ENCODE measurements at places on chromosomes 4 and X.

DNA sequence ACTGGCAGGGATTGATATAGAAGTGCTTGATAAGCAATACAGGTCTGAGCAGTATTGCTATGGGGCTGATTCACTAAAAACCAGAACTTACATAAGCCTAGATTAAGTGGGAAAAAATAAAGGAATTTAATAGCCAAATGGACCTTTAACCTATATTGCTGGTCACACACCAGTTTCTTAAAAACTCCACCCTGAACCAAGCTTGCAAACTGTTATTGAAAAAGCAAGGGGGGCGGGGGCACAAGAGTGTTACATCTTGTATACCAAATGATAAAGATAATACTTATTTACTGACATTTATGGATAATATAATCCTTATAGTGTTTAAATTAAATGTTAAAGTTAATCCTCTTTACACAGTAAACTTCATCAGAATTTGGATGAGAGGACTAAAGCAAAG is 40.3 kb upstream of the PITX2 start:
- DNase-seq: no peak

- no peak for DNase-seq
These were observed 766.6 kb downstream of the PDHA2 start for GRCh38 chr4:96606451-96606850.

DNA sequence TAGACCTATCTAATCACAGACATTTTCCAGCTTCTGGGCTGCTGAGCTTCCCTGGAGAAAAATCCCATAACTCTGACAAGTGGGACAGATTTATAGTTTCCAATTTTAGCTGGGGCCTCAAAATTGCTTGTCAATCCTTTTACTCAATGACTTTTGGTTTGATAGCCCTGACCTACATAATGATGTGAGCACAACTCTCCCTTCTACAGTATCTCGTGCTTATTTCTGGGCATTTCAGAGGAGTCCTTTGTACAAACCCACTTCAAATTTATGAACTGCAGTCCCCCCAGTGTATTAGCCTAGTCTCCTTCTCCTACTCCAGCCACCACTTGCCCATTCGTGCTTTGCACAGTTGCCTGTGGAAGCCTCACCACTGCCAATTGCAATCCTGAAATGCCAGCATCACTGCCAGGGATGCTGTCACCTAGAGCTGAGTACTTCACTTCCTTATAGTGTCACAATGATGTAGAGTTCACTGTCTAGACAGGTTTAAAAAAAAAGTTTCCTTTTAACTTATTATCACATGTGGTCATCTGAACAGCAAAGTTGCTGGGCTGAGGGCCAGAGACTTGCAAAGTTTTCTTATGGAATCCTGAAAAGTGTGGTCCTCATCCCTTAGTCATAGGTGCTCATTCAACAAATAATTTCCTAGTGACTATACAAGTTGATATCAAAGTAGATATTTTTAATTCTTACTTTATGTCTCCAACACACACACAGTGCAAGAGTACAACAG is 21.2 kb downstream of the TRAM1L1 start:
- no peak for DNase-seq

- no peak for DNase-seq
These were observed 25.0 kb upstream of the HMGB3 start for GRCh38 chrX:150958177-150958576.

GRCh38 chr4:188121530-188121929 is 12.1 kb upstream of the TRIML2 start:
- DNase-seq: no peak

DNA sequence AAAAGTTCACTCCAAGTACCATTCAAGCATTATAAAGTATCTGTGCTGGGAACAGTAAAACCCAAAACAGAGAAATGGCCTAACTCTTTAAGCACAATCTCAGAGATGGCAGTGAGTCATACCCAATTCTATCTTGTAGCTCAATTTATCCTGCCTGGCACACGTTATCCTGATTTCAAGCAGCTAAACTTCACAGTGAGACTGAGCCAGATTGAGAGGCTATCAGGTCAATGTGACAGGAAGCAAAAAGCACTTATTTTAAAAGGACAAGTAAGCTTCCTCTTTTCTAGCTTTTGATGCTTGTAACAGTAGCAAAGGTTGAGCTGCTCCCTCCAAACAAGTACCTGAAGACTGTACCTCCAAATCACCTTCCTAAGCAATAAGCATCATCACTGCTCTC is 324.9 kb downstream of the NAF1 start:
- no peak for DNase-seq

- no peak for DNase-seq
These were observed 51.5 kb downstream of the FHIP1A start for GRCh38 chr4:151460434-151460833.

GRCh38 chr4:151541389-151542071 is 132.6 kb downstream of the FHIP1A start:
- no peak for DNase-seq

DNA sequence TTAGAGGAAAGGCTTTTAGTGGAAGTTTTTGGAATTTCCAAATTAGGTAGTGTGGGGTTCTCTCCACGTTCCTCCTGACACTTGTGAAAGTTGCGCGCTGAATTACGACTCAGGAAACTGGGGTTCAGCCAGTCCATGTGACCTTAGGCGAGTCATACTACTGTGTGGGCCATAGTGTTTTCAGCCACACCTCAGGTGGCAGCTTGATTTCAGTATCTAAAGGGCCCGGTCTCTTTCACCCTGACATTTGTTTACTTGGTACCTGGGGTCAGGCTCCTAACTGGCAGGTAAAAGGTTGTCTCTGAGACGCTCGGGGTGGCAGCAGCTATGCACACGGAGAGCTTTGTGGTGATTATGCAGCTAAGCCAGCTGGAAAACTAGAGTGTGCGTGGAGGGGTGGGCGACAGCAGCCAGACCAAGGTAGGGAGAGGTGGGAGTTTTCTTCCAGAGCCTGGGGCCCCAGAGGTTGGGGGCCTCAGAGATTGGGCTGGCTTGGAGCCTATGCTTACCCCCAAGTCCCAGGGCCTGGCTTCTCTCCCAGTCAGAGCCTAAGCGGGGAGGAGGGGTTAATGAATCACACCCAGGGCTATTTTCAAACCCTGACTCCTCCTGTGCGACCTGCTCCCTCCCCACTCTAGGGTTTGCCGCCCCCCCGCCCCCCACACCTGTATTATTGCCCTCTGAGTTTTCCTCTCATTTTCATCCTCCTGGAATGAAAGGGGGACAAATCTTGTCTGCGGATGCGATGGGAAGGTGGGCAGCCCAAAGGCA is 47.2 kb downstream of the STARD8 start:
- DNase-seq: no peak

DNA sequence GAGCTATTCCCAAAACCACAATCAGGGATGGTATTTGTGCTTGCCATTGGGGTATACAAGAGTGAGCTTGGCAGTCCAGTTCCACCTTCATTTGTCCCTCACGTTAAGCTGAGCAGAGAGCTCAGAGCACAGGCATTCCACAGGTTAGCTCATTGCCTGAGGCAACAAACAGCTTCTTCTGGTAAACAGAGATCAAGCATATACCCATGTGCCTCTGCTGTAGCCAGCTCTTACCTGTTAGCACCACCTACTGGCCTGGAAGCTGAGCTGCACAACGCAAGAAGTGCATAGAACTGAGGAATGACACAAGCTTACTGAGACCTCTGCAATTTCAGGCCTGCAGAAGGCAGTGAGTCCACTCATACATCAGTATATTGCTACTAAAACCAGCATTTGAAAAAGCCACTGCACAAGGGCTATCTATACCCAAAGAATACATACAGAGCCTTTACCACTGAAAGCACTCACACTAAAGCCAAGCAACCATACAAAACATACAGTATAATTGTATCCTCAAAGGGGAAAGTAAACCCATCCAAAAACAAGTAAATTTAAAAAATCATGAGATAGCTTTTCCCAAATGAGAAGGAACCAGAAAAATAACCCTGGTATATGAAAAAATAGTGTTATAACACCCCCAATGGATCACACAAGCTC is 258.3 kb upstream of the GABRA2 start:
- no peak for DNase-seq

GRCh38 chrX:9875801-9876200 is 89.6 kb downstream of the SHROOM2 start:
- no peak for DNase-seq

GRCh38 chr4:152643153-152644035 is 36.4 kb downstream of the TMEM154 start:
- DNase-seq: no peak

- DNase-seq: no peak
These were observed 106.7 kb upstream of the MSX1 start for GRCh38 chr4:4752576-4753401.

- no peak for DNase-seq
These were observed 111.3 kb downstream of the ARHGAP10 start for GRCh38 chr4:147843162-147843561.

GRCh38 chrX:139692908-139693307 is 15.1 kb downstream of the MCF2 start:
- no peak for DNase-seq

GRCh38 chr4:179521952-179522351 is 2079.7 kb upstream of the AGA start:
- DNase-seq: no peak

DNA sequence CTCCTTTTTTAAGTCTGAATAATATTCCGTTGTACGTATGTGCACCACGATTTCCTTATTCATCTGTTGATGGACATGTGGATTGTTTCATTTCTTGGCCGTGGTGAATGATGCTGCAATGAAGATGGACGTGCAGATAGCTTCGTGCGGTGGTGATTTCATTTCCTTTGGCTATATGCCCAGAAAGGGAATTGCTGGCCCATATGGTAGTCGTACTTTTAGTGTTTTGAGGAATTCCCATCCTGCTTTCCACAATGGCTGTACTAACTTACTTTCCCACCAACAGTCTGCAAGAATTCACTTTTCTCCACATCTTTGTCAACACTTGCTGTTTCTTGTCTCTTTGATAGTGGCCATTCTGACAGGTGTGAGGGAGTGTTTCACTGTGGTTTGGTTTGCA is 12.8 kb downstream of the ZFP42 start:
- DNase-seq: no peak

- no peak for DNase-seq
These were observed 37.2 kb downstream of the ATP2B3 start for GRCh38 chrX:153554519-153555167.

GRCh38 chr4:140851032-140851636 is 94.9 kb upstream of the TBC1D9 start:
- DNase-seq: no peak

GRCh38 chr4:155822572-155822971 is 43.5 kb downstream of the ASIC5 start:
- no peak for DNase-seq

DNA sequence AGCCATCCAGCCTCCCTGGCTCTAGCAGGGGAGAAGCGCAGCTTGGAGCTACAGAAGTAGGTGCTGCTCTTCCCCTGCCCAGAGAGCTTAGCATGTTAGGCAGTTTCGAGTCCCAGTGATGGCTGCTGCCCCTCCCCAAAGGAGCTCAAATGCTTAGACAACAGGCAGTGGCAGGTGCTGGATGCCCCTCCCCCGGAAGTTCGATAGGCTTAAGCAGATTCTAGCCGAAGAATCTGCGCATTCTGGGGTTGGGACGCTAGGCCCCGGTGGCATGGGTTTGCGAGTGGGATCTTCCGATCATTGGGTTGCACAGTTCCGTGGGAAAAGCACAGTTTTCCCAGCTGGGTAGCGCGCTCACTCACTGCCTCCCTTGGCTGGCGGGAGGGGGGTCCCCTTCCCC is 117.2 kb downstream of the MAPK10 start:
- DNase-seq: no peak

DNA sequence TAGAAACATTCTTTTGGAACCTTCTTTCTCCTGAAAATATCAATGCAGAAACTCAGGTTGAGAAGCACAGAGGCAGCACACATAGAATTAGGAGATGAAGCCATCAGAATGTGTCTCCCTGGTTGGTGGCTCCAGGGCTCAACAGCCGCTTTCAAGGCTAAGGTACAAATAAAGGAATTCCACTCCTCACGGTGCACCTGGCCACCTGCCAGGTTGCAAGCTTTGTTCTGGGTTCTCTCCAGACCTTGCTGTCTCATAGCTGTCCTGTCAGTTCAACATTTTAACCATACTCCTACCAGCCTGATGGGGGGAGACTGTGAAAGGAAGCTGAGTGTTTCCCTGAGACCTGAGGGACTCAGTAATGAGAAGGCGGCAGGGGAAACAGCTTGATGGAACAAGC is 96.3 kb upstream of the HPF1 start:
- DNase-seq: no peak

DNA sequence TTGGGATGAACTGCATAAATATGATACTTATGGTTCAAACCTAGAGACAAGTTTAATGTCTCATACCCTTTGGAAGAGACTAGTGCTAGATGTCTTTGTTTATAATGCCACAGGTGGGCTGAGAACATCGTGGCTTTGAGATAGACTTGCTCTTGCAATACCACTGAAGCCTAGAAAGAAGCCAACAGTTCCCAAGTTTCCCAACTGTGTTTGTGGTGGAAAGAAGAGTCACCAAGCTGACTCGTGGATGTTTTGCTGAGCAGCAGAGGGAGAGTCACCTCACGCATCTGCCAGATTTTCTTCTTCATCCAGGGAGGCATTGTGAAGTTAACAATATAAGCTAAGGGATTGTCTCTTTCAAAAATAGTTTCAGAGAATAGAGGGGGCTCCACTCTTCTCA is 1076.2 kb downstream of the C4orf33 start:
- no peak for DNase-seq

DNA sequence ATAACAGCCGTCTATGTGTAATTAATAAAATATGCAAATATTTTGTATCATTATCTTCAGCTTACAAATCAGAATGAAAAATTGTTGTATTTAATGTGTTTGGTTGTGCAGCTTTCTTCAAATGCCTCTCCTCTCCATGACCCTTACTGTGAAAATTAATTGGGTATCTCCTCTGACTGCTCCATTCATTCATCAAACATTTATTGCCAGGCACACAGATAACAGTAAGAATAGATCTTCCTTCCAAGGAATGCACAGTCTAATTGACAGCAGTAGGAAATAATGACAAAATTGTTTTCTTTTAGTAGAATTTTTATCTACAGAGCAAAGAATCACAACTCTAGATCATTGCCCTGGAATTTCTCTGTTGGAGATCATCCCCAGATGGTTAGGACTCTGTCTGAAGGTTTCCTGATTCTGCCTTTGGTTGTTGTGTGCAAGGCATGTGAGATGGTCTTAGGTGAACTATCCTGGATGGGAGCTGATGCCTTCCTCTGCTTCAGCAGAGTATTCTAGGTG is 395.0 kb upstream of the FAT1 start:
- DNase-seq: no peak

DNA sequence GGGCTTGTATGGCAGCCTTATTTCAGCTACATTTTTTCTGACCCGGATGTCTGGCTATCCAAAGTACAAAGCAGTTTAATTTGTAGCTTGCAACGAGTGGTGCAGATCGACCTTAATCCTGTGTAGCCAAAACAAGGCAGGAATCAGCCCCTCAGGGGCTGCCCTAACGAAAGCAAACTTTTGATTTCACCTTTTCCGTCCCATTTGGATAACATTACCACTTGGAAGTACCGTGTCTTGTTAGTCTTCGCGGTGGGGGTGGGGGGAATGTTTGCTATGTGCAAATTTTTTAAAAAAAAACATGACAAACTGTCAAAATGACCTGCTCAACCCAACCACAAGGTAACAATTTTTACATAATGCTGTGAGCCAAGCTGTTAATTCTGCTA is 766 bp upstream of the DNAJB14 start:
- DNase-seq: no peak
